ENCODE measurements at places on chromosomes 12 and 14.
A peak's percentile ranks its signal among the peaks of the same experiment; 100 is the strongest.

GRCh38 chr12:121814429-121815119 lies 10.8 kb downstream of the SETD1B start:
- H3K36me3 ChIP-seq, result peaks cover 2% of the 10 kb centered on the region
- no peak overlapping the region for H3K4me3 ChIP-seq
- H3K4me1 ChIP-seq, result peaks cover 34% of the 10 kb centered on the region
- H3K27me3 ChIP-seq, result no peaks in the 10 kb centered on the region

GRCh38 chr14:45434221-45434620 lies 181.2 kb upstream of the MIS18BP1 start:
- no peaks in the 10 kb centered on the region for H3K27me3 ChIP-seq
- no peak overlapping the region for H3K27ac ChIP-seq
- H3K4me3 ChIP-seq, result no peak overlapping the region
- no peaks in the 10 kb centered on the region for H3K36me3 ChIP-seq
- no peak for DNase-seq

- DNase-seq, result no peak
- H3K4me3 ChIP-seq, result no peak overlapping the region
- H3K36me3 ChIP-seq, result no peaks in the 10 kb centered on the region
Measured at GRCh38 chr12:31089072-31089471, 15.4 kb downstream of the DDX11 start.

DNA sequence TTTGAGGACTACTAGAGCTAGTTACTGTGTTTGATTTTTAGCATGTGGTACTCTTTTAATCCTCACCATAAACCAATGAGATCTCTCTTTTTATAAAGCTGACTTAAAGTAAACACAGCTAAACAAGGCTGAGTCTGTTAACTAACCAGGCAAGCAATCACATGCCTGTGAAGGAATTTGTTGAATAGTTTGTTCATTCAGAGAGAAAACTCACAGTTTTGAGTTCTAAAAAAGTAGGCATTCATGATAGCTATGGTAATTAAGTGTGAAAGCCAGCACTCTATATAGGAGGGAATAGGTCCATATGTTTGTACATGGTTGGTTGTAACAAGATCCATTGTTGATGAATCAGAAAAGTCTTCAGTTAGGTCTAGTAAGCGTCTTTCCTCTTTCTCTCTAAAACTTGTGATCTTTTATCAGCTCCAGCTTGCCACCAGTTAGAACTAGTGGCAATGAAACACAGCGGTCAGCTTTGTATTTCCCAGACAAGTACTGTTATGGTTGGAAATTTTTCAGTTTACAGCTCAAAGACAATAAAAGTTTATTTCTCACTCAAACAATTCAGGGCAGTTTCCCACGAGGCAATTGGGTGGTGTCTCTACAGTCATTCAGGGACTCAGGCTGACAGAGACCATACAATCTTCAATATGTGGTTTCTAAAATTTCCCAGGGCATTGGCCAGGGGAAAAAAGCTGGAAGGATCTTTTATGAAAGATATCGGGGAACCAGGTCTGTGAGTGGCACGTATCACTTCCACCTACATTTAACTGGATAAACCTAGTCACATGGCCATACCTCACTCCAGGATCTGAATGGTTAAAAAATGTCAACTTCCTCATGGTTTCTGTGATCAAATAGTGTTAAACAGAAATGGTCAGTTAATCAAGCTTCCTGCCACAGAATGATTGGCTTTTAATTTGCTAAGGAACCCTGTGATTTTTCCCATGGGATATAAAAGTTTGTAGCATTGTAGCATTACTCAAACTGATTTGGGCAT lies 203.1 kb downstream of the KIF21A start:
- no peak for DNase-seq
- H3K36me3 ChIP-seq, result no peaks in the 10 kb centered on the region
- no peaks in the 10 kb centered on the region for H3K27me3 ChIP-seq
- no peak overlapping the region for H3K27ac ChIP-seq
- H3K4me3 ChIP-seq, result no peak overlapping the region
- H3K4me1 ChIP-seq, result no peaks in the 10 kb centered on the region

- H3K36me3 ChIP-seq, result no peaks in the 10 kb centered on the region
- H3K27ac ChIP-seq, result no peak overlapping the region
- H3K4me1 ChIP-seq, result no peaks in the 10 kb centered on the region
- no peaks in the 10 kb centered on the region for H3K27me3 ChIP-seq
- no peak overlapping the region for H3K4me3 ChIP-seq
- DNase-seq, result no peak
Measured at GRCh38 chr12:115866909-115867525, 410.5 kb downstream of the MED13L start.

GRCh38 chr12:84911271-84912197 lies 1.1 kb downstream of the SLC6A15 start:
- no peaks in the 10 kb centered on the region for H3K27me3 ChIP-seq
- H3K4me3 ChIP-seq, result no peak overlapping the region
- peaks cover 16% of the 10 kb centered on the region for H3K4me1 ChIP-seq
- peak; percentile 13 for DNase-seq
- no peak overlapping the region for H3K27ac ChIP-seq

GRCh38 chr14:61925043-61925442 lies 162.8 kb downstream of the SNAPC1 start:
- no peak overlapping the region for H3K4me3 ChIP-seq
- no peaks in the 10 kb centered on the region for H3K27me3 ChIP-seq
- no peak overlapping the region for H3K27ac ChIP-seq
- H3K4me1 ChIP-seq, result peaks cover 8% of the 10 kb centered on the region

DNA sequence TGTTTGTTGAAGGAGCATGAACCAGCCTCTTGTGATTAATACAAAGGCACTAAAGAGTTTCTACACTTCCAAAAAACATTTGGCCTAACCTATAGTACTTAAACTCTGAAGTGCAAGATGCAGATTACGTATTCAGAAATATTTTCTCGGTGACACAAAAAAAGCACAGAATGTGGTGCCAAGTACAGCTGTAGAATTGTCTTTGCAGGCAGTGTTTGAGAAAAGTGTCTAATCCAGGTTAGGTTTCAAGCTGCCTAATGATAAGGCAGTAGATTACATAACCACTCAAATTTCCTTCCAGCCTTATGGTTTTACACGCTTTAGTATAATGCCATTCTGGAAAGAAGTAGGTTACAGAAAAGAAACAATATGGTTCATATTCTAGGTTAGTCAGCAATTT lies 205.2 kb downstream of the KLHL28 start:
- H3K27me3 ChIP-seq, result no peaks in the 10 kb centered on the region
- H3K4me1 ChIP-seq, result no peaks in the 10 kb centered on the region
- H3K27ac ChIP-seq, result no peak overlapping the region
- no peak for DNase-seq
- H3K36me3 ChIP-seq, result no peaks in the 10 kb centered on the region
- H3K4me3 ChIP-seq, result no peak overlapping the region

DNA sequence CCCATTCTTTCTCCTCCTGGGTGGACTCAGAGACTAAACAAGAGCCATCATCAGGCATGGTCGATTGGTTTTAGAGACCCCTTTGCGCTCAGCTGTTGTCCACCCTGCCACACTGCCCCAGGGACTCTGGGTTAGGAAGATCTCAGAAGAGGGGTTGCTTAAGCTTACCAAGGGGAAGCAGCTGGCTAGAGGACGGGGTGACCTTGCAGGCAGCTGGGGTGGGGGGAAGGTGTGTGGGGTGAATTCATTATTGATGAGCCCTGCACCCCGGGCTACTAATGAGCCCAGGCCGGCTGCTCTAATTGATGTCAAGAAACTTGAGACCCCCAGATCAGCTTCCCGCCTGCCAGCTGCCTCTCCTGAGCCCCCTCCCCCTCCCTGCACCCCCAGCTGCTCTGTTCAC lies 8.7 kb upstream of the ZNF385A start:
- H3K4me1 ChIP-seq, result peaks cover 51% of the 10 kb centered on the region
- H3K27me3 ChIP-seq, result no peaks in the 10 kb centered on the region
- DNase-seq, result no peak
- no peak overlapping the region for H3K4me3 ChIP-seq

- H3K27ac ChIP-seq, result no peak overlapping the region
- no peak overlapping the region for H3K4me3 ChIP-seq
- no peak for DNase-seq
- H3K4me1 ChIP-seq, result no peaks in the 10 kb centered on the region
- H3K27me3 ChIP-seq, result no peaks in the 10 kb centered on the region
Measured at GRCh38 chr14:60565211-60565610, 56.3 kb downstream of the SIX6 start.

- H3K36me3 ChIP-seq, result no peaks in the 10 kb centered on the region
- DNase-seq, result no peak
- H3K27ac ChIP-seq, result no peak overlapping the region
- no peak overlapping the region for H3K4me3 ChIP-seq
- no peaks in the 10 kb centered on the region for H3K27me3 ChIP-seq
Measured at GRCh38 chr12:66049538-66050282, 80.8 kb downstream of the LLPH start.

GRCh38 chr14:55383541-55384140 lies 28.0 kb downstream of the ATG14 start:
- no peaks in the 10 kb centered on the region for H3K4me1 ChIP-seq
- no peaks in the 10 kb centered on the region for H3K27me3 ChIP-seq
- no peak for DNase-seq
- no peak overlapping the region for H3K27ac ChIP-seq
- no peak overlapping the region for H3K4me3 ChIP-seq

GRCh38 chr12:71602761-71603577 lies 60.7 kb downstream of the ZFC3H1 start:
- H3K4me3 ChIP-seq, result no peak overlapping the region
- DNase-seq, result no peak
- no peaks in the 10 kb centered on the region for H3K27me3 ChIP-seq
- no peaks in the 10 kb centered on the region for H3K4me1 ChIP-seq
- no peak overlapping the region for H3K27ac ChIP-seq
- H3K36me3 ChIP-seq, result peaks cover 9% of the 10 kb centered on the region

- no peak overlapping the region for H3K27ac ChIP-seq
- no peaks in the 10 kb centered on the region for H3K27me3 ChIP-seq
- no peak for DNase-seq
- H3K4me1 ChIP-seq, result no peaks in the 10 kb centered on the region
- no peak overlapping the region for H3K4me3 ChIP-seq
Measured at GRCh38 chr12:64797156-64797555, 27.3 kb upstream of the TBC1D30 start.

GRCh38 chr12:21800011-21800410 lies 25.5 kb upstream of the KCNJ8 start:
- no peaks in the 10 kb centered on the region for H3K27me3 ChIP-seq
- no peak overlapping the region for H3K27ac ChIP-seq
- H3K4me1 ChIP-seq, result no peaks in the 10 kb centered on the region
- no peak for DNase-seq

DNA sequence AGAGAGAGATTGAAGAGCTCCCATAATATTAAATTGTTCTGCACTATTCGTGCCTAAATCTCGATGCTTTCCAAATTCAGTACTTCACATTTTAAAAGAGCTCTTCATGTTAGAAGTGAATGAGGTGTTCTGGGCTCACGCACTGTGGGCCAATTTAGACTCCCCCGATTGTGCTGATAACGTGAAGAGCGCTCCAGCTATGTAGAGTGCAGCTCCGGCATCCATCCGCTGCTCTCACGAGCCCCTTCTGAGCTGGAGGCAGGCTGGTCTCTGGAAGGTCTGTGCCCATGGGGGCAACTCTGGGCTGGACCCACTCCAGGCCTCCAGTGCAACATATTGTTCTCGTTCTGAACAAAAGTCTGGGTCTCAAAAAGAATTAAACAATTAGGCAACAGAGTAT lies 692.6 kb downstream of the VRK1 start:
- H3K4me3 ChIP-seq, result no peak overlapping the region
- H3K36me3 ChIP-seq, result no peaks in the 10 kb centered on the region
- H3K27ac ChIP-seq, result no peak overlapping the region
- no peaks in the 10 kb centered on the region for H3K27me3 ChIP-seq
- no peaks in the 10 kb centered on the region for H3K4me1 ChIP-seq

GRCh38 chr14:93719256-93719655 lies 69.0 kb downstream of the PRIMA1 start:
- no peak overlapping the region for H3K4me3 ChIP-seq
- no peaks in the 10 kb centered on the region for H3K36me3 ChIP-seq
- H3K27me3 ChIP-seq, result no peaks in the 10 kb centered on the region
- no peak overlapping the region for H3K27ac ChIP-seq
- H3K4me1 ChIP-seq, result no peaks in the 10 kb centered on the region

- no peaks in the 10 kb centered on the region for H3K4me1 ChIP-seq
- H3K4me3 ChIP-seq, result no peak overlapping the region
- DNase-seq, result no peak
- no peak overlapping the region for H3K27ac ChIP-seq
Measured at GRCh38 chr12:6241495-6241894, 41.3 kb downstream of the CD9 start.

GRCh38 chr12:122457627-122458026 lies 35.2 kb upstream of the CLIP1 start:
- no peaks in the 10 kb centered on the region for H3K27me3 ChIP-seq
- no peaks in the 10 kb centered on the region for H3K36me3 ChIP-seq
- H3K27ac ChIP-seq, result no peak overlapping the region
- no peak for DNase-seq
- H3K4me1 ChIP-seq, result peaks cover 16% of the 10 kb centered on the region

DNA sequence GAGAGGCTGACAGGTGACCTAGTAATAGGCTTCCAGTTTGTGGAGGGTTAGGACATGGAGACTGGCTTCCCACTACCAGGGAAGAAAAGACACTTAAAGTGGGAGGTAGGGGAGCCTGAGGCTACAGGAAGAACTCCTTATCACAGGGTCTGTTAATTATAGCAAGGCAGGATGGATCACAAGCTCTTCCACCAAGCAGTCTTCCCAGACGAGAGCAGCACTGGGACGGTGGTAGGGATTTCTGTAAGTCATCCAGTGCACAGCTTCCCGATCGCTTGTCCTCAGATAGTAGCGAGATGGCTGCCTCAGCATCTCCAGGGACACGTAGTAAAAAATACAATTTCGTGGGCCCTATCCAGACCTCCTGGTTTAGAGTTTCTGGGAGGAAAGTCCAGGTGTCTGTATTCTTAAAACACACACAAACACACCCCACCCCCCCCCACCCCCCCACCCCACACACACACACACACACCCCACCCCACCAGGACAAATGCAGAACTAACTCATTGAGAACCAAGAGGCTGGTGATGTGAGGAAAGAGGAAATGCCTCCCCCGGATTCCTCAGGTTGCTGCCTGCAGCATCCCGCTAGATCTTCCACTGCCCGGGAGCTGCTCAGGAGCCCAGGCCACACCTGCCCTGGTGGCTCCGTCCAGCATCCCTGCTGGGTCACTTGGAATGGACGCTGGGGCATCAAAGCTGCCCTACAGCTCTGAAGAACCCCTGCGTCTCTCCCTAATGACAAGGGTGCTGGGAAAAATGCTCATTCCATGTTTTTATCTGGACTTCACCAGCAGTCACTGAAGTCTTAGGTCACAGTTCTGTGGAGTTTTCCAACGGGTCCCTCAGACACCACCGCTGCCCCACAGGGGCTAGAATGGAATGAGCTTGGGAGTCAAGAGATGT lies 307.2 kb downstream of the CACNA1C start:
- H3K4me1 ChIP-seq, result peaks cover 12% of the 10 kb centered on the region
- no peak for DNase-seq
- H3K36me3 ChIP-seq, result no peaks in the 10 kb centered on the region
- no peaks in the 10 kb centered on the region for H3K27me3 ChIP-seq
- H3K27ac ChIP-seq, result no peak overlapping the region
- no peak overlapping the region for H3K4me3 ChIP-seq

- H3K27me3 ChIP-seq, result no peaks in the 10 kb centered on the region
- H3K36me3 ChIP-seq, result no peaks in the 10 kb centered on the region
- H3K4me3 ChIP-seq, result no peak overlapping the region
- no peak overlapping the region for H3K27ac ChIP-seq
Measured at GRCh38 chr14:102491786-102492530, 17.6 kb downstream of the ANKRD9 start.

GRCh38 chr12:109428037-109428629 lies 49.0 kb downstream of the KCTD10 start:
- H3K27me3 ChIP-seq, result no peaks in the 10 kb centered on the region
- no peak overlapping the region for H3K4me3 ChIP-seq
- H3K27ac ChIP-seq, result no peak overlapping the region
- H3K36me3 ChIP-seq, result no peaks in the 10 kb centered on the region
- peak; percentile 76 for DNase-seq
- peaks cover 6% of the 10 kb centered on the region for H3K4me1 ChIP-seq
